Caco-2 (cell line): ENCODE measurements at places on chromosomes 6 and 20.

- H3K4me3 ChIP-seq, result no peak overlapping the region
- no peaks in the 10 kb centered on the region for H3K4me1 ChIP-seq
- no peaks in the 10 kb centered on the region for H3K27me3 ChIP-seq
- no peaks in the 10 kb centered on the region for H3K36me3 ChIP-seq
- H3K27ac ChIP-seq, result no peak overlapping the region
- DNase-seq, result no peak
Measured at GRCh38 chr6:169854083-169854725, 102.8 kb downstream of the ERMARD start.

DNA sequence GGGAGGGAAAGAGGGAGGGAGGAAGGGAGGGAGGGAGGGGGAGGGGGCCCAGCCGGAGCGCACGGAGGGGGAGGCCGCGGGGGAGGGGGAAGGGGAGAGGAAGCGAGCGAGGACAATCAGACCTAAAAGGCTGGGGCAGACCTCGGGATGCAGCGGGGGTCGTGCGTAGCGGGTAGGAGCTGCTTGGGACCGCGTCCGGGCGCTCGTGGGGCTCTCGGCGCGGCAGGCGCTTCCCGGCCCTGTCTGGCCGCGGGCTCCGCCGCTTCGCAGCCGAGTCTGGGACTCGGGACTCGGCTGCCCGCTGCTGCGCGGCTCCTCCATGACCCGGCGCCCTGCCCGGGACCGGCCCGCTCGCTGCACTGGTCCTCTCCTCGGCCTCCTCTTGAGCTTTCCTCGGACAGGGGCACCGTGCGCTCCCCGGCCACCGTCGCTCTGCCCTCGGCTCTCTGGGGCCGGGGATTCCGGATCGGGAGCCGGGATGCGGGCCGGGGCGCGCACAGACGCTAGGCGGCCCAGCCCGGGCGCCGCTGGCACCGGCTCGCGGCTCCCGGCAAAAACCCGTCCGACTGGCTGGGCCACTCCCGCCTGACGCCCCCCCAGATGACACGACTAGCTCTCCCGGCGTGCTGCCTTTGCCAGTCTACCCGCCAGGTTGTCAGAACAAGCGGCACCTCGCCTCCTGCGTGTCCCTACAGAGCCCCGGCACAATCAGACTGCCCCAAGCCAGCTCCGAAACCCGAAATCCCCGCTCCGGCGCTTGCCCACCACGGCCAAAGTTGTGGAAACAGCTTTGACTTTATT lies 2.2 kb downstream of the TFAP2A start:
- H3K27ac ChIP-seq, result peak overlapping the region; percentile 81
- no peaks in the 10 kb centered on the region for H3K27me3 ChIP-seq
- no peaks in the 10 kb centered on the region for H3K36me3 ChIP-seq
- peak overlapping the region; percentile 70 for H3K4me3 ChIP-seq

DNA sequence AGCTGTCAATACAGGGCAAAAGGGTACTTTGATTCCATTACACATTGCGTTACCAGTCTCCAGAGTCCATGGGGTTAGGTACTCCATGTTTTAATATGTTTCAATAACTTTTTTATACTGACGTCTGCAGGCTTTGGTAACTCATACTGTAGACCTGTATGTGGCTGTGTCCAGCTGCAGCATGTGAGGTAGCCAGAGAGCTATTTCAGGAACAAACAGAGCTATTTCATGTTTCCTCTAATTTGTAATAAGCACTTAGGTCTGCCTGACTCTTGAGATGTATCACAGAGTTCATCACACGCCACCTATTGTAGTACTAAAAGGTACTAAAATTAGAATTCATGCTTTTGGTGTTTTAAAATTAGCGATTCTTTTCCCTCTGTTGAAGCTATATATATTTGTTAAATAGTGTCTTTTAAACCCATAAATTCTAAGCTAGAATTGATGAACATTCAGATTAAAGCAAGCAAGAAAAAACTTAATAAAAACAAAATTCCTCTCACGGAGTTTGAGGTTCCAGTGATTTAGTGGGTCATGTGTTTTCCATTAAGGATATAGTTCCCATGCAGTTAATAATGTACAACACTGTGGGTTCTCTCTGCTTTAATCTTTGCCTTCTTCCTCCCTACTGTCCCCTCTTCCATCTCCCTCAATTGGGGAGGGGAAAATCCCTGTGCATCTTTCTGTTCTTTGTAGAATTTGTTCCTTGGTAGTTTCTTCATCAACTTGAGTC lies 37.0 kb downstream of the FOXO3 start:
- no peak overlapping the region for H3K4me3 ChIP-seq
- no peak overlapping the region for H3K27ac ChIP-seq
- H3K4me1 ChIP-seq, result no peaks in the 10 kb centered on the region
- no peaks in the 10 kb centered on the region for H3K27me3 ChIP-seq
- no peaks in the 10 kb centered on the region for H3K36me3 ChIP-seq
- DNase-seq, result no peak

DNA sequence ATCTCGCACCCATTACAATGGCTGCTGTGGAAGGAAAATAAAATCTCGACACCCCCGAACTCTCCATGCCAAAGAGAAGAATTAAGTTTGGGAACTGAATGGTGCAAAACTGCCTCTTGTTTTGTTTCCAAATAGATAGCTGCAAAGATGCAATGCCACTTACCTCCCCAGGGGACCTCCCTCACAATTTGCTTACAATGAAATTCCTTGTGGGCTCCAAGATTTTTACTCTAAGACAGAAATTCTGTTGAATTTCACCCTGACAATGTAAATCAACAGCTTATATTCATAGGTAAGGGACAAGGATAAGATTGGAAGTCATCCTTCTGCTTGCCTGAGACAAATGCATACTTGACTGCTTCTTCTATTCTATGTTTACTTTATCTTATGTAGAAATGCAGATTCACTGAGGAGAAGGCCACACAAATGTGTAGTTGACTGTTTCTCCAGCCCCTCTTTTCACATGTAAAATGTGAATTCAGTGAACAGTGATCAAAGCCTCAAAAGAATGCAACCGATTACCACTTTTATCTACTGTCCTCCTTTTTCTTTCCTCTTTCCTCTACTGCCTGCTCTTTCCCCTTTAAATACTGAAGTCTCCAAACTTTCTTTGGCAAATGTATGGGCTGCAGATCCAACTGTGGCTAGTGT lies 36.6 kb downstream of the ADGRF4 start:
- no peak for DNase-seq
- no peak overlapping the region for H3K4me3 ChIP-seq
- H3K27me3 ChIP-seq, result no peaks in the 10 kb centered on the region
- no peaks in the 10 kb centered on the region for H3K4me1 ChIP-seq
- no peak overlapping the region for H3K27ac ChIP-seq

- H3K4me1 ChIP-seq, result no peaks in the 10 kb centered on the region
- DNase-seq, result no peak
- no peak overlapping the region for H3K27ac ChIP-seq
- no peaks in the 10 kb centered on the region for H3K36me3 ChIP-seq
- H3K27me3 ChIP-seq, result peaks cover 5% of the 10 kb centered on the region; the same call in 1 of the 2 replicates
Measured at GRCh38 chr20:38859070-38859690, 53.7 kb downstream of the PPP1R16B start.

DNA sequence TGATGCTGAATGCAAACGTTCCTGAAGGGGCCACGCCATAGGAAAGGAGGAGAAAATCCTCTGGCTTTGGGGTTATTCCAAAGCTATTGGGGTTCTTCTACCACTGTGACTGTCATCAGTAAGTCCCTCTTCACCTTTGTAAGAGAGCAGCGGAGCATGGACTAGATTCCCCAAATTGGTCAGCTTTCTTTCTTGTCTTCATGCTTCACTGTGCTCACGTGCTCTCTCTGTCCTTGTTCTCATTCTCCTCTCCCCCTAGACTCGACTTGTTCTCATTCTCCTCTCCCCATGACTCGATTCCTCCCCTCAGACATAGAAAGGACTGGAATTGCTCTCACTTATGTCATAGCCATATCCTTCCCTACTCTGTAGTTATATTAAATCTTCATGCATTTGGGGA lies 54.8 kb upstream of the ADGRG6 start:
- no peak overlapping the region for H3K27ac ChIP-seq
- no peak for DNase-seq
- H3K4me3 ChIP-seq, result no peak overlapping the region
- no peaks in the 10 kb centered on the region for H3K27me3 ChIP-seq

DNA sequence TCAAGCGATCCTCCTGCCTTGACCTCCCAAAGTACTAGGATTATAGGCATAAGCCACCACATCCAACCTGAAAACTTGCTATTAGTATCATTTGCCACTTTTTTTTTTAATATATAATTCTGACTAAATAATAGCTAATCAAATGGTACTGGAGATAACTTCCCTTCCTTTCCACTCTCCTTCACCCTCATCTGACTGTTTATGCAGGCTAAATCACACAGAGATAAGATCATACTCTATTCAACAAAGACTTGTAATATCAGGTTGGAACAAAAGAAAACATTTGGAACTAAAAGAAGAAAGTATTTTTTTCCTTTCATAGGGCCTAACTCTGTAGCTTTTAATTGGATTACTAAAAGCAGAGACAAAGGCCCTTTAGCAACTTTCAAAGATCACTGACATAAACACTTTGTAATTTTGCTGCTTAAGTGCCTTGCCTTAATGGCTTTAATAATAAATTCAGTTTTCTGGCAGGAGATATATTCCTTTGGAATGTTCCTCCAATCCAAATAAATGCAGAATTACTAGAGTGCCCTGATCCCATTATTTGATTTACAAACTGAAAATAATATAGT lies 198.7 kb upstream of the ASCC3 start:
- H3K27ac ChIP-seq, result no peak overlapping the region
- no peaks in the 10 kb centered on the region for H3K36me3 ChIP-seq
- H3K4me3 ChIP-seq, result no peak overlapping the region
- no peak for DNase-seq

- peaks cover 41% of the 10 kb centered on the region for H3K4me1 ChIP-seq
- DNase-seq, result no peak
- no peak overlapping the region for H3K4me3 ChIP-seq
- no peaks in the 10 kb centered on the region for H3K27me3 ChIP-seq
- no peaks in the 10 kb centered on the region; the same call in 1 of the 2 replicates for H3K36me3 ChIP-seq
- peak overlapping the region; percentile 94 for H3K27ac ChIP-seq
Measured at GRCh38 chr6:3795836-3796718, 44.6 kb upstream of the PXDC1 start.

DNA sequence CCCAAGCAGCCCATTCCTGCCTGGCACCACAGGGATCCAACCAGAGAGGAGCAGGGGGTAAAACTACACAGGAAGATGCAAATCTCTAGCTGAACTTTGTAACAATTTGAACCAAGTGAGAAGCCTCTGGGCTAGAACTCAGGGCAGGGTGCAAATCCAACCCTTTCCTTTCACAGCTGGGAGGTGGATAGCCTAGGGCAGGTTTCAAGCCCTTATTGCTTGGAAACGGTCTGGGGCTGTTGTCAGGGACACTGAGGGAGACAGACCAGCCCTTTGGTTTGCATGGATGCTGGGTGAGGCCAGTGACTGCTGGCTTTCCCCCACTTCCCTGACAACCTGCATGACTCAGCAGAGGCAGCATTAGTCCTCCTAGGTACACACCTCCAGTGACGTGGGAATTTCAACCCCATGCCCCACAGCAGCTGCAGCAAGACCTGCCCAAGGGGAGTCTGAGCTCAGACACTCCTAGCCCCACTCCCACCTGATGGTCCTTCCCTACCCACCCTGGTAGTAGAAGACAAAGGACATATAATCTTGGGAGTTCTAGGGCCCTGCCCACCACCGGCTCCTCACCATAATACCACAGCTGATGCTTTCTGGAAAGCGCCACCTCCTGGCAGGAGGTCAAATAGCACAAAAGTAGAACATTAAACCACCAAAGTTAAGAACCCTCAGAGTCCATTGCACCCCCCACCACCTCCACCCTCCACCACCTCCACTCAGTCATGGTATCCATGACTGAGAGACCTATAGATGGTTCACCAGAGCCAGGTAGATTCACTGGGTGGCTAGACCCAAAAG lies 797.7 kb upstream of the MAN1A1 start:
- no peak overlapping the region for H3K4me3 ChIP-seq
- H3K27ac ChIP-seq, result no peak overlapping the region
- no peaks in the 10 kb centered on the region for H3K4me1 ChIP-seq
- DNase-seq, result peak; percentile 2

GRCh38 chr6:43376551-43376981 lies 7.1 kb upstream of the ZNF318 start:
- H3K36me3 ChIP-seq, result no peaks in the 10 kb centered on the region
- no peaks in the 10 kb centered on the region for H3K27me3 ChIP-seq
- H3K4me1 ChIP-seq, result peaks cover 8% of the 10 kb centered on the region; the same call in 1 of the 2 replicates
- no peak overlapping the region for H3K4me3 ChIP-seq
- no peak for DNase-seq

DNA sequence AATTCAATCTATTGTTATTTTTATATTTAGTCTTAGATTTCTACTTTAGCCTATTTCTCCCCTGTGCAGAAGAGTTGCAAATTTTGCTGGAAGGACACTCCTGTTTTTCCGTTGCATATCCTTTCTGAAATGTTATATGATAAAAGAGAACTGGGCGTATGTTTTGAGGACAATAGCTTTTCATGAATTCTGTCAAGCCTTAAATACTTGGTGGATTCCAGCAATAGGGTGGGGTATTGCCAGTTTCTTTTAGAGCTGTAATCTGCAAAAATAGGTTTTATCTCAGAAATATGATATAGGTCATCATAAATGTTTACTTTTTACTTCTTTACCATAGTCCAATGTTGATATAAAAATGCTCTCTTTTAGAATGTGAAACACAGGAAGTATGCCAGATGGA lies 42.0 kb downstream of the VTA1 start:
- H3K36me3 ChIP-seq, result no peaks in the 10 kb centered on the region
- DNase-seq, result no peak
- no peaks in the 10 kb centered on the region for H3K27me3 ChIP-seq
- H3K4me1 ChIP-seq, result no peaks in the 10 kb centered on the region
- no peak overlapping the region for H3K4me3 ChIP-seq
- no peak overlapping the region for H3K27ac ChIP-seq

- no peak overlapping the region for H3K4me3 ChIP-seq
- no peaks in the 10 kb centered on the region for H3K27me3 ChIP-seq
- DNase-seq, result no peak
- H3K36me3 ChIP-seq, result no peaks in the 10 kb centered on the region
- H3K4me1 ChIP-seq, result peaks cover 14% of the 10 kb centered on the region
Measured at GRCh38 chr6:119379809-119380208, 30.2 kb upstream of the MAN1A1 start.

DNA sequence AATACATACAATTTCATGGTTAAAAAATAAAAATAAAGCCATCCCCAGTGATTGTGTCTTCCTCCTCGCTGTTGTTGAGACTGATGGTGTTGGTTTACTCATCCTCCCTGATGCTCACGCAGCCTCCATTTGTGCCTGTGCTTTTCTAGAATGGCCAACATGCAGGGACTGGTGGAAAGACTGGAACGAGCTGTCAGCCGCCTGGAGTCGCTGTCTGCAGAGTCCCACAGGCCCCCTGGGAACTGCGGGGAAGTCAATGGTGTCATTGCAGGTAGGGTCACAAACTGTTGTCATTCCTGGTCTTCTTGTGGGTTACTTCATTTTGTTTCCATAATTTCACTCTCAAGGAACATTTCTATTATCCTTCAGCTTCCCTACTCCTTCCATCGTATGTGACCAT lies 28.0 kb downstream of the CAP2 start:
- no peaks in the 10 kb centered on the region for H3K36me3 ChIP-seq
- no peak overlapping the region for H3K27ac ChIP-seq
- H3K4me1 ChIP-seq, result peaks cover 15% of the 10 kb centered on the region
- DNase-seq, result no peak
- no peak overlapping the region for H3K4me3 ChIP-seq
- no peaks in the 10 kb centered on the region for H3K27me3 ChIP-seq
